ENCODE measurements at places on chromosomes 2 and 18.
A peak's percentile ranks its signal among the peaks of the same experiment; 100 is the strongest.

GRCh38 chr18:28576941-28577340 lies 400.0 kb upstream of the CDH2 start:
- DNase-seq = no peak

- DNase-seq = no peak
Observed at GRCh38 chr2:85281553-85281952, 46.2 kb downstream of the TGOLN2 start.

- no peak for DNase-seq
Observed at GRCh38 chr18:59502274-59503175, 143.5 kb upstream of the LMAN1 start.

- no peak for DNase-seq
Observed at GRCh38 chr2:133377021-133377481, 191.2 kb downstream of the NCKAP5 start.

DNA sequence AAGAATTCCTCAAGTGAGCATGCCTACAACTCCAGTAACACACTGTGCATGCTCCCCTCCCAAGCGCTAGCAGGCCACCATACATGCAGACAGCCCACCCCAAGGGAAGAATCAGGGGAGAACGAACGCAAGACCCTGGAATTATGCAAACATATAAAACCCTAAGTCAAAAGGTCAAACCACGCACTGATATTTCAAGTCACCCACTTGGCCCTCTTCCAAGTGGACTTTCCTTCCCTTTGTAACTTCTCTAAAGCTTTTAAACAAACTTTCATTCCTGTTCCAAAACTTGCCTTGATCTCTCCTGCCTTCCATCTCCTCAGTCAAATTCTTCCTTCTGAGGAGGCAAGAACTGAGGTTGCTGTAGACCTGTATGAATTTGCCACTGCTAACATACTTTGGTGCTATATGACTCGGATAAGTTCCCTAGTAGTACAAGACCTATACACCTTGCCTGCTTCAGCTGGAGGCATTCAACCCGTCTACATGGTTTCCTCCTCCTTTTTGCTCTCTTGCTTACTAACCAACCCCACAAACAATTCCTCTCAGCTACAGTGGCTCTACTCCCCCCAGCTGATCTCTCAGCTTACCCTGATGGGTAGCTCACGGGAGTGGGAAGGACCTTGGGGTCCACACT lies 11.1 kb upstream of the RPIA start:
- no peak for DNase-seq

DNA sequence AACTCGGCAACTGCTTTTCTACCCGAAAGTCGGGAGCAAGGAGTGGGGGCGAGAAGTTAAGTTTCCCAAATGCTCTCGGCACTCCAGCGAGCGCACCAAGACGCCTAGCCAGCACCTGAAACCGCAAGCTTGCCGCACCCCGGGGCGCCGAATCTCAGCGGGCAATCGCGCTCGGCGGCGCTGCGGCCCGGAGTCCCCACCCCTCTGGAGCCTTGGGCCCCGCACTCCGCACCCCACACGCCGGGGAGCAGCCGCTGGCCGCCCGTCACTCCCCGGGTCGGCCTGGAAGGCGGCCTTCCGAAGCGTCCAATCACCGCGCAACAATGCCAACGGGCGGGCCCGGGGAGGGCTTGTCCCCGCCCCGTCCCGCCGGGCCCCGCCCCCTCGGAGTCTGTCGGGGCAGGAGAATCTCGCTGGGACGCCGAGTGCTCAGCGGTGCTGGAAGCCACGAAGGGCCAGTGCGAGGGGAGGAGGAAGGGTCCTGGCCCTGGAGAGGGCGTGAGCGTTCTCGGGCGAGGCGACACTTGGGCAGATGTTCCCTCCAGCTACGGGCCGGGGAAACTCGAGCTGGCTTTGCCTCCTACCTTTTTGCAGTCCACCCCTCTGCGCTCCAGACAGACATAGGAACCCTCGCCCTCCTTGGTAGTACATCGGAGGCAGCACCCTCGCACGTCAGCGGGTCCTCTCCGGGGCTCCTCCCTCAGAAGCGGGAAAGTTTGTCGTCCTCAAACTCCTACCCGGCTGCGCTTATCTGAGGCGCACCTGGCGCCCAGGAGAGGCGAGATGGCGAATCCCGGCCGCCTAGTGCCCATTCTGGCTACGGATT lies 1.1 kb upstream of the ZBTB7C start:
- DNase-seq = peak; percentile 59
